ENCODE measurements at places on chromosomes 1 and 21. TPM values are rescaled to one million over a fixed set of nuclear protein-coding genes. Genes with fewer than 3 reads are reported as not detected.

Gene DMRTA2
- not detected for total RNA-seq

GRCh38 chr1:221841251-221841982 is 99.5 kb upstream of the DUSP10 start:
- no peak for DNase-seq

Gene CLEC20A
- not detected for total RNA-seq

Gene C1QC
- not detected for total RNA-seq

DNA sequence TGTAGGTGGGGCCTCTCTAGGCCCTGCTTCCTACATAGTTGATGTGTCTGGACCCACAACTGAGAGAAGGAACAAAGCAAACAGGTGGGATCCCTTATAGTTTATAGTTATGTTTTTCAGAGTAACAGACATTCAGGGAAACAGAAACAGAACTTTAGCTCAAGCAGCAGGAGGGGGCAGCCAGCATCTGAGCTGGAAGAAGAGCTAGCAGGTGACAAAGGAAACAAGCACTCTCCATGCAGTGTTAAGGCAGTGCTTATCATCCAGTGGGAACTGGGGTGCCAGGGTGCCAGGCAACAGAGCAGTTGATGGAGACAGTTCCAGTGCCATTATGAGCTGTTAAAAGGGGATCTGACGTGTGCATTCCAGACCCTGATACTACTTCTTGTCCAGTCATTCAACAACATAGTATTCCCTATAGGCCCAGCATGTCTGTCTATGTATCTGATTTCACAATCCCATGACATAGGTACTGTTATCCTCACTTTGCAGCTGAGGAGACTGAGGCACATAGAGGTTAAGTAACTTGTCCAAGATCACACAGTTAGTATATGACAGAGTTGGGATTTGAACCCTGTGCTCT is 13.5 kb downstream of the HIVEP3 start:
- no peak for DNase-seq

DNA sequence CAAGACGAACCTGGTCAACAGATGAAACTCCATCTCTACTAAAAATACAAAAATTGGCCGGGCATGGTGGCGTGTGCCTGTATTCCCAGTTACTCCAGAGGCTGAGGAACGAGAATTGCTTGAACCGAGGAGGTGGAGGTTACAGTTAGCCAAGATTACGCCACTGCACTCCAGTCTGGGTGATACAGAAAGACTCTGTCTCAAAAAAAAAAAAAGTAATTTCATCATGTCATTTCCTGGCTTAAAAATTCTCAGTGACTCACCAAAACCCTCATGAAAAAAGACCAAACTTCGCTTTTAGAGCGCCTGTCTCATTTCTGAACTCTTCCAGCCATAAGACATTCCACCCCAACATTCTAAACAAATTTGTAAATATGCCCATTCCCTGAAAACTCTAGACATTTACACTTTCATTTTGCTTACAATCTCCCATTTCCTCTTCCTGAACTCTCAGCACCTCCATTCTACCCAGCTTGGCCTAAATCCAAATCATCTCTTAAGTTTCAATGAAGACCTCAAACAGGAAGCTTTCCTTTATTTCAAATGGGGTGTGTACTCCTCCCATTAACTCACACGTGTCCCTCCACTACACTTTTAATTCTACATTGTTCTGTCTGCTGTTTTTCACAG is 50.5 kb upstream of the PRRC2C start:
- DNase-seq = peak; percentile 84

Gene PCSK9
- total RNA-seq = not detected

DNA sequence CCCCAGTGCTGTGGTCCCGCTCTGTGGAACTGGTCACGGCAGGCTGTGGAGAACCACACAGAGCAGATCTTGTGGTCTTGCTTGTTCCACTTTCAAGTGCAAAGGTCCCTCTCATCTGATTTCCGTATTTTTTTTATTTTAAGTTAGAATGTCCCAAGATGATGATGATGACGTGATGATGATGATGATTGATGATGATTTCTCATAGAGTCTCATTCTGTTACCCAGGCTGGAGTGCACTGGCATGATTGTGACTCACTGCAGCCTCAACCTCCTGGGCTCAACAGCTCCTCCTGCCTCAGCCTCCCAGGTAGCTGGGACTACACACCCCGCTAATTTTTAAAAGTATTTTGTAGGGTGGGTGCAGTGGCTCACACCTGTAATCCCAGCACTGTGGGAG is 12.2 kb downstream of the EVA1C start:
- no peak for DNase-seq

Gene ARV1
- 4.3 TPM for total RNA-seq

- DNase-seq = no peak
These were observed 49.9 kb upstream of the CLIC4 start for GRCh38 chr1:24695202-24695974.

Gene CASQ2
- total RNA-seq = not detected

GRCh38 chr1:19762175-19762779 is 37.4 kb downstream of the TMCO4 start:
- DNase-seq = peak; percentile 17

GRCh38 chr1:107599220-107599619 is 365.8 kb downstream of the VAV3 start:
- DNase-seq = no peak

DNA sequence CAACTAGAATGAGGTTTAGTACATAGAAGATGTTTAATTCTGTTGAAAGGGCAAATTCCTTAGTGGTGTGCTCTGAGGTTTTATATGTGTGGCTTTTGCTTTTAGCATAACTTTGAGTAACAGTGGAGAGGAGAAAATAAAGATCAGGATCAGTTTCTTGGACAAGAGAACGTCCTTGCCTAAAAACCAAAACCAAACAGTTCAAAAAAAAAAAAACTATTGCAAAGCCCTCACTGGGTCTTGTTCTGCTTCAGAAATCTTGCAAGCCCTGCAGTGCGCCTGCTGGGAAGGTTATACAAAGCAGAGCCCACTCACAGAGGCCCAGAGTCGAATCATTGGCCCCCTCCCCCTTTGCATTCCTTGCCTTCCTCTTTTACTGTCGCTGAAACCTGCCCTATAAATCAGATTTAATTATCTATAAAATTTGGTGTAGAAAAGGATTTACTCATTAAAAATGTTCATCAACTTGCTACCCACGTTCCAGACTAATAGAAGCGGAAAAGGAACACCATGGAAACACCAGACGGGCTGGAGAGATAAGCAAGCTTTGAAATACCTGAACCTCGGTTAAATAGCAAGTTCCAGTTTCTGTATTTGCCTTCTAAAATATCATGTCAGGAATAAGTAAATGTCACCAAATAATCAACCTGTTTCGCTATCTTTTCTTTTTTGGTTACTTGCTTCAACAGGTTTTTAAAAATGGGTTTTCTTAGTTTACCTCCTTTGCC is 201.6 kb upstream of the PTBP2 start:
- no peak for DNase-seq

Gene ADCY10
- not detected for total RNA-seq

- DNase-seq = no peak
These were observed 43.6 kb upstream of the WNT2B start for GRCh38 chr1:112465122-112465521.

DNA sequence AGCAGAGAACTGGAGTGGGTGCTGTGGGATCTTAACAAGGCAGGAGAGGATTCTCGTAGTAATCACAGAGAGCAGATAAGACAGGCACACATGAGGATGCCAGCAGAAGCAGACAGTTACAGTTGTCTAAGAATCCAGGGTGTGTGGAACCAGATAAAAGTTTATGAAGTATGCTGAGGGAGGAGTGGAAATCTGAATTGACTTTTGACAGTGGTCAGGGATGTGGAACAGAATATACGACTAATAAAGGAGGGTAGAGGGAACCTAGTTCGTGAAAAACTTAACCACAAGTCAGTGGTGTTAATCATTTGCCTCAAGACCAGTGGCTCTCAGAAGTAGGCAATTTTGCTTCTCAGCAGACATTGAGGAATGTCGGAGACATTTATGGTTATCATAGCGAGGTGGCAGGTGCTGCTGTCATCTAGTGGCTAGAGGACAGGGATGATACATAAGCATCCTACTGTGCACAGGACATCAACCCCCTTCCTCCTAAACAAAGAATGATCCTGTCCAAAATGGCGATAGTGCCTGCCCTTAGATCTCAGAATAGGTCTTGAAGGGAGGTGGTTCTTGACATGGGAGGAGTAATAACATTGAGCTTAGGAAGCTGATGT is 3.0 kb downstream of the LRRC8D start:
- no peak for DNase-seq

DNA sequence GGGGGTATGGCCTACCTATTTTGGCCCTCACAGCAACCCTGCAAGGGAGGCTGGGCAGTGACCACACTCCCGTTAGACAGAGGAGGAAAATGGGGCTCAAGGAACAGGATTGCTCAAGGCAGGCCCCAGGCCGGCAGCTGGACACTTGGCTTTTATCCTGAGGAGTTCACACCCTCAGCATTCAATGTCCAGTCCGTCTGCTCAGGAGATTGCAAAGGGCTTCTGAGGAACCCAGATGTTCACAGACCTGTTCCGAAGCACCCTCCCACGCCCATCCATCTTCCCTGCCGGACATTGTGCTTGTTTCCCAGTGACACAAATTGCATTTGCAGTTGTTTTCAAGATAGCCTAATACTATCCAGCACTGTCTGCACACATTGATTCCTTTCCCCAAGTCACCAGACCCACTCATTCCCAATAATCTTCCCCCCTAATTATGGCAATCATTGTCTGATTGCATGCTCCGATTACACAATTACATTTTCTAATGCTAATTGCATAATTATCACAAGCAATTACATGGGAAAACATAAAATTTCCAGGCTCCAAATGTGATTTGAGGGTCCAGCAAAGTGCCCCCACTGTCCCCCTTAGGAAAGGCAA is 4.3 kb upstream of the UBL4B start:
- no peak for DNase-seq

- peak; percentile 44 for DNase-seq
These were observed 4.4 kb downstream of the ELOVL1 start for GRCh38 chr1:43363283-43363934.

- DNase-seq = no peak
These were observed 5.5 kb downstream of the KLF18 start for GRCh38 chr1:44135886-44136285.

GRCh38 chr1:168271636-168272035 is 9.0 kb upstream of the TBX19 start:
- no peak for DNase-seq

GRCh38 chr1:111141245-111142220 is 1.5 kb downstream of the CEPT1 start:
- DNase-seq = no peak

DNA sequence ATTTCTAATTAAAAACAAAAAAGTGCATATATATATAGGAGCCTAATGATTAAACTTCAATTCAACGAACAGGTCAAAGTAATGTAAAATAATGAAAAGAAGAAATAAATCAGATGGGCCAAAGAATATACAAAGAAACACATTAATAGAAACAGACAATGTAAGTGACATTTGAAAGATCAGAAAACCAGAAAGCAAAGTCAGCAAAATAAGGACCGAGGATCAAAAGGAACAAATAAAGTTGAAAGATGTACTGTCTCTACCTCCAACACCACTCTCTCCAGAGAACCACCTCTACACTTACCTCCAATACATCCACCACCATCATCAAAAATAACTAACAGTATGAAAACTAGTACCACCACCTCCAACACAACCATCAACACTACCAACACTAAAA is 1226.3 kb upstream of the NCAM2 start:
- DNase-seq = no peak

GRCh38 chr1:10236405-10237156 is 26.2 kb downstream of the KIF1B start:
- DNase-seq = no peak

GRCh38 chr1:109657970-109658369 is 2.1 kb downstream of the GSTM4 start:
- no peak for DNase-seq

Gene ARHGEF16
- not detected for total RNA-seq

DNA sequence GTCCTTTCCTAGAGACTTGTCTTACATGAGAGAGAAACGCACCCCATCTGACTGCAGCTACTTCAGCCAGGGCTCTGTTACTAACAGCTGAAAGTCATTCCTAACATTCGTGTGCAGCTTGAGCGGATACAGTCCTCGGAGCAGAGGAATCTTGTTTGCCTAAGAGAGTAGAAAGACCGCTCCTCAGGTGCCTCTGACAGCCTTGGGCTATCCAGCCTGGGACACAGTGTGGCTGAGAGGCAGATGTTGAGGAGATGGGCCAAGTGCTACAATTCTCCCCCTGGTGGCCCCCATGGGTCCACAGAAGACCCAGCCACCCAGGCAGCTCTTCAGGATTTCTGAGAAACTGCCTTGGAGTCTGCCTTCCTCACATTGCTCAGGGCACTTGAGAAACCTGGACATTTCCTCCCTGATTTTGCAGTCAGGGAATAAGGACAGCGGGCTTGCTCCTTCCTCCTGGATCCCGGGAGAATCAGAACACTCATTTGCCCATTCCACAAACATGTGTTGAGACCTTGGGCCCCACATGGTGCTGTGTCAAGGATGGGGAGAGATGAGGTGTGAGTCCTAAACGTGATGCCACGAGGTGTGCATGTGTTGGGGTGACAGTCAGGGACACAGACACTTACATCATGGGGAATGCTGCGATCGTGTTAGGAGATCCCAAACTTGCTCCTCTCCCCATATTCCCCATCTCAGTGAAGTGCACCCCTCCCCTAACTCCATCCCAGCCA is 13.1 kb downstream of the TRIM62 start:
- DNase-seq = no peak
